ENCODE measurements at places on chromosomes 1 and 21.
A peak's percentile ranks its signal among the peaks of the same experiment; 100 is the strongest.

DNA sequence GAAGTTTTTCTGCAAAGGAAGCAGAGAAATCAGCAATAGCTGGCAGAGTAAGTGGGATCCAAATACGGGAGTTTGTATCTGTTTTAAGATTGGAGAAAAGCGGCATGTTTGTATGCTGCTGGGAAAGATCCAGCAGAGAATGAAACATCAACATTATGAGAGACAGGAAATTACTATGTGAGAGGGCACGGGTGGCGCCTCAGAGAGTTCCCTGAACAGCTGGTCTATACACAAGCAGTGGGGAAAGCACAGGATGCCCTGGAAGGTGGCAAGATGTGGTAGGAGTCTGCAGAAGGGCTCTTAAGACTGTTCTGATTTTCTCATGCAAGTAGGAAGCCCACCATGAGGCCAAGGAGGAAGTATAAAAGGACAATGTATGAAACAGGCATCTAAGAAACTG lies 130.4 kb downstream of the RERE start:
- no peak for DNase-seq
- no peak overlapping the region for H3K4me3 ChIP-seq
- no peaks in the 10 kb centered on the region for H3K4me1 ChIP-seq
- H3K27me3 ChIP-seq = no peaks in the 10 kb centered on the region
- H3K36me3 ChIP-seq = no peaks in the 10 kb centered on the region

GRCh38 chr1:220748089-220748934 lies at the start of gene MTARC2:
Gene MTARC2 (plus strand): TSS chr1:220748322. CDS start chr1:220748532, 210 bp downstream.
- DNase-seq = peak; percentile 69
- H3K27ac ChIP-seq = no peak within 1 kb of the TSS
- no peaks in the 10 kb centered on the region for H3K36me3 ChIP-seq
- H3K4me1 ChIP-seq = no peaks in the 10 kb centered on the region
- no peaks in the 10 kb centered on the region for H3K27me3 ChIP-seq

GRCh38 chr1:227521782-227522181 lies 41.6 kb upstream of the ZNF678 start:
- no peaks in the 10 kb centered on the region for H3K27me3 ChIP-seq
- no peak overlapping the region for H3K27ac ChIP-seq

DNA sequence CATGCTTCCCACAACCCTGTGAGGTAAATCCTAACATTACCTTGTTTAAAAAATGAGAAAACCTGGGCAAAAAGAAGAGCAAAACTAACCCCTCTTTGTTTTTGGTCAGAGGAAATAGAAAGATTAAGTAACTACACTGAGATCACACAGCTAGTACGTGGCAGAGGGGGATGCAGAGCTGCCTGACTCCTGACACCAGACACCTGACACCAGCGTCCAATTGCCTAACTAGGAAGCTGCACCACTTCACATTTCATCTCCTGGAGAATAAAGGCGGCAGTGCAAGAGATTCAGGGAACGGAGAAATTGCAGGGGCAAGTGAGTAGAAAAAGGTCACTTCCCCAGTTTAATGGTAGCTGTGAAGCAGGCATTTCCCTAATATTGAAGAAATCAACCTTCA lies 229.3 kb upstream of the PTBP2 start:
- no peak overlapping the region for H3K4me3 ChIP-seq
- no peaks in the 10 kb centered on the region for H3K27me3 ChIP-seq
- H3K36me3 ChIP-seq = no peaks in the 10 kb centered on the region
- DNase-seq = no peak

- no peaks in the 10 kb centered on the region for H3K4me1 ChIP-seq
- H3K36me3 ChIP-seq = no peaks in the 10 kb centered on the region
- H3K27ac ChIP-seq = no peak overlapping the region
- no peaks in the 10 kb centered on the region for H3K27me3 ChIP-seq
- no peak for DNase-seq
These were observed 526.6 kb downstream of the MRPL39 start for GRCh38 chr21:25080661-25081060.

DNA sequence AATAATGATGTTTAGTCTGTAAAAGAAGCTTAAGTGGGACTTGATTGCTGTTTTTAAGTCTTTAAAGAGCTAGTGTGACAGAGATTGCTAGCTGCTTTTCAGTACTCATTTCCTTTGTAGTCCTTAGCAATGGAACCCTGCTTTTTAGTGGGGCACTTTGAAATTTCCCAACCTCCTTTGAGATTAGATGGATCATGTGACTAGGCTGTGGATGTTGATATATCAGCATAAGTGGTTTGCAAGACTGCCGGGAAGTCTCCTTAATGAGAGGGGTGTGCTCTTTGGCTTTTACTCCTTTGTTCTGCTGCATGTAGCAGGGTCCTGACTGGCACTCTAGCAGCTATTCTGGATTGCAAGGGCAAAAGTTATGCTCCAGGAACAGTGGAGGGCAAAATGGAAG lies 11.2 kb upstream of the RCOR3 start:
- H3K4me1 ChIP-seq = peaks cover 10% of the 10 kb centered on the region
- no peak overlapping the region for H3K4me3 ChIP-seq
- H3K36me3 ChIP-seq = no peaks in the 10 kb centered on the region
- DNase-seq = no peak

GRCh38 chr1:20476265-20477038 lies 9.6 kb downstream of the CAMK2N1 start:
- no peaks in the 10 kb centered on the region for H3K27me3 ChIP-seq
- DNase-seq = no peak
- H3K27ac ChIP-seq = no peak overlapping the region
- H3K36me3 ChIP-seq = no peaks in the 10 kb centered on the region
- no peak overlapping the region for H3K4me3 ChIP-seq

- no peaks in the 10 kb centered on the region for H3K27me3 ChIP-seq
- no peak for DNase-seq
- H3K27ac ChIP-seq = no peak overlapping the region
- no peaks in the 10 kb centered on the region for H3K36me3 ChIP-seq
These were observed 126.8 kb downstream of the PEX14 start for GRCh38 chr1:10601342-10602070.

GRCh38 chr1:58976294-58976693 lies 192.4 kb upstream of the JUN start:
- DNase-seq = no peak
- peaks cover 2% of the 10 kb centered on the region for H3K4me1 ChIP-seq
- no peaks in the 10 kb centered on the region for H3K36me3 ChIP-seq
- no peak overlapping the region for H3K4me3 ChIP-seq

GRCh38 chr1:46334030-46334384 lies 6.6 kb upstream of the NSUN4 start:
- H3K27ac ChIP-seq = no peak overlapping the region
- H3K4me3 ChIP-seq = no peak overlapping the region
- DNase-seq = no peak
- H3K36me3 ChIP-seq = no peaks in the 10 kb centered on the region
- no peaks in the 10 kb centered on the region for H3K4me1 ChIP-seq

- no peak overlapping the region for H3K27ac ChIP-seq
- DNase-seq = no peak
- no peaks in the 10 kb centered on the region for H3K27me3 ChIP-seq
- no peak overlapping the region for H3K4me3 ChIP-seq
- H3K4me1 ChIP-seq = peaks cover 6% of the 10 kb centered on the region
- H3K36me3 ChIP-seq = no peaks in the 10 kb centered on the region
These were observed 6.7 kb upstream of the SEC16B start for GRCh38 chr1:177976596-177976995.

Measured in trophoblast cell (in vitro differentiated cells and primary cell).